Mesenteric fat pad (tissue), 1 donor: ENCODE measurements at places on chromosomes 4 and X.

- DNase-seq: no peak
Observed at GRCh38 chrX:68697036-68697435, 49.6 kb downstream of the STARD8 start.

DNA sequence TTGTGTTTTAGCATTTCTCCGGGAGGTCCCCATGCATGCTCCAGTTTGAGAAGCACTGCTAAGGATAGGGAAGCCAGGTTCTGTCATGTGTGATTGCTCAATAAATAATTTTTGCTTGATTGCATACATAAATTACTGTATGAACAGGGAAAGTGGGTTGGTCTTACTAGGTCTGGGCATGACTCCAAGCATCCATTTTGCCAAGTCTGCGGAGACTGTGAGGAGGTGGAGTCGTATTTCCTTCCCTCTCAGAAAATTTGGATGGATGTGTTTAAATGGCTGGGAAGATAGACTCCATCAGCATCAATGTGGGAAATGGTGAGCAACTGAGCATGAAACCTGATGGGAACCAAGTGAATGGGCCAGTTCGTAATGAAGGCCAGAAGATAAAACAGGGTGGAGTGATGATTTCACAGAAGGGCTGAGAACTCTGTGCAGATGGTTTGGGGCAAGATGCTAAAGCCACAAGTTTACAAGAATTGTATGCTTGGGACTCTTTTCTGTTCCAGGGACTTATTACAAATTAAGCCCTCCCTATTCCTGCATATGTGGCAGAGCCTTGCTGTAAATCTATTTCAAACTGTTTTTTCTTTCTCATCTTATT lies 84.1 kb downstream of the NHS start:
- DNase-seq: no peak

- DNase-seq: no peak
Observed at GRCh38 chrX:119177278-119177677, 49.7 kb upstream of the KIAA1210 start.

DNA sequence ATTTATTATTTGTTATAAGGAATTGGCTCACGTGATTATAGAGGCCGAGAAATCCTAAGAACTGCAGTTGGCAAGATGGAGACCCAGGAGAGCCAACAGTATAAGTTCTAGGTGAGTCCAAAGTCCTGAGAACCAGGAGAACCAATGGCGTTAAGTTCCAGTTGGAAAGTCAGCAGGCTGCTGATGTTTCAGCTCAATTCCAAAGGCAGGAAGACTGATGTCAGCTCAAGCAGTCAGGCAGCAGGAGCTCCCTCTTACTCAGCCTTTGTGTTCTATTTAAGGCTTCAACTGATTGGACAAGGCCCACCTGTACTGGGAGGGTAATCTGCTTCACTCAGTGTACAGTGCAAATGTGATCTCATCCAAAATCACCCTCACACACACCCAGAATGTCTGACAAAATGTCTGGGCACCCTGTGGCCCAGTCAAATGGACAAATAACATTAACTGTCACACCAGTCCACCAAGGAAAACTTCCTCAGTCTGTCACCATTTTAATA lies 30.8 kb upstream of the TBL1X start:
- no peak for DNase-seq

GRCh38 chr4:89829470-89830138 lies 7.4 kb downstream of the SNCA start:
- DNase-seq: no peak

- no peak for DNase-seq
Observed at GRCh38 chr4:48680848-48681568, 99.1 kb downstream of the FRYL start.

DNA sequence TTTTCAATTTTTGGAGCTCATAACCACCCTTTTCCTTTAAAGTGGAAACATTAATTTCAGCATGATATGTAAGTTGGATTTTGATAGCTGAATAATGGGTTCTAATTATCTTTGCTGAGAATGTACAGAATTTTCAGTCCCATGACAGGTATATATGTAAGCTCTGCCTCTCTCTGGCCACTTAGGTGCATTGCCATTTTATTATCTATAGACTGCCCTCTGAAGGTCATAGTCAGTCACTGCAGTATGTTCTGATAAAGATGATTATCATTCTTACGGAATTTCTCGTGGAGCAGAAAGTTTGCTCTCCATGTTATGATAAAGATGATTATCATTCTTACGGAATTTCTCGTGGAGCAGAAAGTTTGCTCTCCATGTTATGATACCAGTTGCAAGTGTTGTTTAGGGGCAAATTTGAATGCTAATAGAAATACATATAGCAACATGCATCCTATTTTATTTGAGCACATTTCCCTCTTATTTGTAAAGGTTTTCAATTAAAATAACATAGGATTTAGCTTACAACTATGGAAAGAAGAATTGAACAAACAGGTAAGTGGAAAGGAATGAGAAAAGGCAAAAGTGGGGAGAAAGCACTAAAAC lies 10.4 kb downstream of the AFP start:
- DNase-seq: no peak

- no peak for DNase-seq
Observed at GRCh38 chr4:76977736-76978350, 28.3 kb downstream of the SEPTIN11 start.

- DNase-seq: no peak
Observed at GRCh38 chr4:41538017-41538733, at the start of gene LIMCH1. TSS of gene LIMCH1 (plus strand) at chr4:41538157. CDS start at chr4:41605996, 67,839 bp downstream.

DNA sequence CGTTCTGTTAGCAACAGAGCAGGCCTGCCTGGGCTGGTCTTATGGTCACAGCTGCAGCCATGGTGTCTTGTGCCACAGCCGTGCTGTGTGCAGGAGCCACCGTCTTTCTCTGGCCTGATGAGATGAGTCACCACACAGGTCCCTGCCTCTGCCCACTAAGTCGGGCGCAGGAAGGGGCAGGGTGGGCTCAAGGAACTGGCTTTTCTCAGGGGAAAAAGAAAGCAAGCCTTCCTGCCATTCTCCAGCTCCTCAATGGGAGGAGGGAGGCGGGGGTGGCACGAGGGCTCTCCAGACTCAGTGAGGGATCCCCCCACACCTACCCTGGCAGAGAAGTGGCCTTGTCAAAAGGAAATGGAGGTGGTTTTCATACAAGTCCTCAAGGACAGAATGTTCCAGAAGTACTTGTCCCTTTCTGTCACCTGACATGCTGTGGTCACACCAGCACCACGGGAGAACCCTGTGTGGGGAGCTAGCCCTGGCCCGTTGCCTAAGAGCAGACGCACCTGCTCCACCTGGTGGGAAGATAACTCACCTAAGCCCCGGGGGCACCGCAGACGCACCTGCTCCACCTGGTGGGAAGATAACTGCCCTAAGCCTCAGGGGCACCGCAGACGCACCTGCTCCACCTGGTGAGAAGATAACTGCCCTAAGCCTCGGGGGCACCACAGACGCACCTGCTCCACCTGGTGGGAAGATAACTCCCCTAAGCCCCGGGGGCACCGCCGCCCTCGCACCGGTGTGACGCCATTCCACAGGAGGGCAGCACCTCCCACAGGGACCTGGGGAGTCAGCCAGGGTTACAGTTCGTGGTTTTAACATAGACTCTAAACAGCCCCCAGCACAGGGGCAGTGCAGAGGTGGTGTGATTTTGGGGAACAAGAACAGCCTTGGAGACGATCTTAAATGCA lies 18.5 kb downstream of the UVSSA start:
- DNase-seq: no peak

DNA sequence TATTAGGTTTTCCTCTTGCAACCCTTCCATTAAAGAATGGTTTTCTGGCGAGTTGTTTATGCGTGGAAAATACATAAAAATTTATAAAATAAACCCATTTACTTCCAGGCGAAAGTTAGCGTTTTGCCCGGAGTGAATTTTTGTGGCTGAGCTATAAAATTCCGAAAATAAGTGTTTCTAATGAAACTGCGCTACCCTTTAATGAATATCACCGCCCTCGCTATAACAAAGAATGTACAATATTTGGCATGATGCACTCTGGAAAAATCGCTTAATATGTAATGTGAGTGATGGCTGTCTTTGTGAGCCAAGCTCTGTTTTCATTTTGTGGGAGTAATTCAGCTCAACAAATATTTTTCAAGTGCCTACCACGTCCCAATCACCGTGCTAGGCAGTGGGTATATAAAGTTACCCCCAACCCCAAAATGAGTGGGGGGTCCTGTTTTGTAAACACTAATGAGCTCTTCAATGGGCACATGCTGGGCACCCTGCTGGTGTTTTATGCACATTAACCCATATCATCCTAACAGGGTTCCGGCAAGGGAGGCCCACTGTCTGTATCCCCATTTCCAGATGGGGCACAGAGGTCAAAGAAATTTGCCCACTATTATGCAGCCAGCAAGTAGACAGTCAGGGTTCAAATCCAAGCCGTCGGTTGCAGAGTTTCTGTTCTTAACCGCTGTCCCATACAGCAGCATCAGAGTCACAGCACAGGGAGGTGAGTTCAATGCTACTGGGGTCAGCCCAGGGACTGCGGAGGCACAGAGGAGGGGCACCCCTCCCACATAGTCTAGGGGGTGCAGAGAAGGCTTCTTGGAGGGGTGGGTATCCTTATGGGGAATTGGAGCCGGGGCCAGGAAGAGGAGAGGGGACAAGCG lies 65.7 kb upstream of the STX18 start:
- DNase-seq: no peak

DNA sequence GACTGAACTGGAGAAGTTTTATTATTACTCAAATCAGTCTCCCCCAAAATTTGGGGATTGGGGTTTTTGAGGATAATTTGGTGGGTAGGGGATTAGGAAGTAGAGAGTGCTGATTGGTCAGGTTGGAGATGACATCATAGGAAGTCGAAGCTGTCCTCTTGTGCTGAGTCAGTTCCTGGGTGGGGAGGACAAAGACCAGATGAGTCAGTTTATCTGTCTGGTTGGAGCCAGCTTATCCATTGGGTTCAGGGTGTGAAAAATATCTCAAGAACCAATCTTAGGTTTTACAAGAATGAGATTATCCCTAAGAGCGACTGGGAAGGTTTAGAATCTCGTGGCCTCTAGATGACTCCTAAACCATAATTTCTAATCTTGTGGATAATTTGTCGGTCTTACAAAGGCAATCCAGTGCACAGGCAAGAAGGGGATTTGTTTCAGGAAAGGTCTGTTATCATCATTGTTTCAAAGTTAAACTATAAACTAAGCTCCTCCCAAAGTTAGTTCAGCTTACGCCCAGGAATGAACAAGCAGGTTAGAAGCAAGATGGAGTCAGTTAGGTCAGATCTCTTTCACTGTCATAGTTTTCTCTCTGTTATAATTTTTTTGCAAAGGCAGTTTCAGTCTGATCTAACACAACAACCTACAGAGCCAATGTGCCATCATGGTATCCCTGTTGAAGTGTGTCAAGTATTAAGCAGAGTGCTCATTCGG lies 274.5 kb downstream of the SLC7A11 start:
- no peak for DNase-seq

GRCh38 chr4:113699772-113700171 lies 61.8 kb downstream of the CAMK2D start:
- DNase-seq: no peak

DNA sequence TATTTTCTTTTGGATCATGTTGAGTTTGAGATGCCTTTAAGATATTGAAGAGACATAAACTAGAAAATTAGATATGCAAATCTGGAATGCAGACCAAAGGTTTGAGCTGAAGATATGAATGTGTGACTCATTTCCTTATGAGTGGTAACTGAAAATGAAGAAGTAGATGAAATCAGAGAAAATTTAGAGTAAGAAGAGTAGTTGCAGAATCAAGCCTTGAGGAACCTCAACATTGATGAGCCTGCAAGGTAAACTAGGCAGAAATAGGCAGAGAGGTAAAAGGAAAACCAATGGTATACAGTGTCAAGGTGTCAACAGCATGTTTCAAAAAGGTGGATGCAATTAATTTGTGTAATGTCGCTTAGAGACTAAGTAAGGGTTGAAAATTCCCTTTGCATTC lies 142.8 kb downstream of the MOSPD2 start:
- no peak for DNase-seq

DNA sequence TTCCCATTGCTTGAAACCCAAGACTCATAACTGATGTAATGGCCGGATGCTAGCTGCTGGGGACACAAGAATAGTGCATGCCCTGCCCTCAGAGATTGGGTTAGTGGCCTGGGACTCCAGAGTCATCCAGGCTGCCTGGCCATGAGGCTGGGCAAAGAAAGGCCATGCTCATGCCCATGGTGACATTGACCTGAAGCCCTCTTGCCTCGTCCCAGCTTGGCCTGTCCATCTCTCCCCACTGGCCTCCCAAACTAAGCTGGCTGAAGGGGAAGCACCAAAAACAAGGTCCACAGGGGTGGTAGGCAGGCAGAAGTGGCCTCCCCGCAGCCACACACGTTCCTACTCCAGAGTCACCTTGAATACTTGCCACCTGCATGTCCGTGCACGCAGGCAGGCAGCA lies 141.8 kb downstream of the EVC2 start:
- no peak for DNase-seq

GRCh38 chr4:163372029-163372428 lies 28.3 kb downstream of the NPY5R start:
- DNase-seq: no peak

GRCh38 chr4:156330436-156331031 lies 376.9 kb upstream of the CTSO start:
- no peak for DNase-seq

DNA sequence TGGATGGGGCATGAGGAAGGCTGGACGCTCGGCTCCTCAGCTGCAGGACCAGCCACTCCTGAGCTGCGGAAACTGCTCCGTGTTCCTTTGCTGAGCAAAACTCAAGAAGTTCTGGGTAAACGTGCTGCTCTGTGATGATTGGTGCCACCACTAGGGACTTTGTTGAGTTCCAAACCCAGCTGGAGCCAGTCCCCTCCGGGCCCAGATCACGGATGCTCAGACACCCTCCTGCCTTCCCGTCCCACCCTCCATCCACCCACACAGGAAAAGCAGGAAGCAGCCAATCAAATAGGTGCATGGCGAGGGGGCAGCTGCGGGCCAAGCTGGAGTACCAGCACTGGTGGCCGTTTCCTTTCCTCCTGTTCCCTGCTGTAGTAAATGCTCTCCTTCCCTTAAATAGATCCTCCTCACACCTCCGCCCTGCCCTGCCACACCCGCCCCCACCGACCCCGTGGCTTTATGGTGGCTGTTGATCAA lies 68.0 kb downstream of the ADRA2C start:
- no peak for DNase-seq

- DNase-seq: no peak
Observed at GRCh38 chrX:153806999-153807575, 12.6 kb downstream of the SSR4 start.

DNA sequence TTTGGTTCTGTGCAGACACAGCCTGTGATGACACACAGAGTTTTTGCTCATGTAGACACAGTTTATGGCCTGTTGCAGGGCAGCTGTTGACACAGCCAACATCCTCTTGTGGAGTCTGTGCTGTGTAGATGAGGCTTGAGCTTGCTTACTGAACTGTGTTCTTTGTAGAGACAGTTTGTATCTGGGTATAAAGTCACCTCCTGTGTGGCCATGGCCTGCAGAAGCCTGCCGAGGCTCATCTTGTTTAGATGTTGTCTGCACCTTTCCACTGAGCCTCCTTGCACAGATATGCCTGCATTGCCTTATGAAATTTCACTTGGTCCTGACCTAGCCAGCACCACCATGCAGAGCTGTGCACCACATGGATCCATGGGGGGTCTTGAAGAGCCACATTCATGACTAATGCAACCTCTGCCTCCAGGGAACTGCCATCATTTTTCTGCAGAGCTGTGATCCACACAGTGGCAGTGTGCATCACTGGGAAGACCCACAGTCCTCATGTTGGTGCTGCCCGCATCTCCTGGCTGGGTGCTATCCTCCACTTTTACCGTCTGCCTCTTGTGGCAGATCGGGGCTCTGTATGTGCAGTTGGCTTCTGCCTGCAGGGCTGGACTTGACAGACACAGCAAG lies 198.0 kb upstream of the MAMLD1 start:
- no peak for DNase-seq
